ENCODE measurements at places on chromosomes 16 and 17.

- no peak for DNase-seq
Measured at GRCh38 chr16:70715055-70715858, 29.4 kb upstream of the MTSS2 start.

GRCh38 chr17:28723159-28723835 lies 2.7 kb downstream of the TLCD1 start:
- DNase-seq = no peak

DNA sequence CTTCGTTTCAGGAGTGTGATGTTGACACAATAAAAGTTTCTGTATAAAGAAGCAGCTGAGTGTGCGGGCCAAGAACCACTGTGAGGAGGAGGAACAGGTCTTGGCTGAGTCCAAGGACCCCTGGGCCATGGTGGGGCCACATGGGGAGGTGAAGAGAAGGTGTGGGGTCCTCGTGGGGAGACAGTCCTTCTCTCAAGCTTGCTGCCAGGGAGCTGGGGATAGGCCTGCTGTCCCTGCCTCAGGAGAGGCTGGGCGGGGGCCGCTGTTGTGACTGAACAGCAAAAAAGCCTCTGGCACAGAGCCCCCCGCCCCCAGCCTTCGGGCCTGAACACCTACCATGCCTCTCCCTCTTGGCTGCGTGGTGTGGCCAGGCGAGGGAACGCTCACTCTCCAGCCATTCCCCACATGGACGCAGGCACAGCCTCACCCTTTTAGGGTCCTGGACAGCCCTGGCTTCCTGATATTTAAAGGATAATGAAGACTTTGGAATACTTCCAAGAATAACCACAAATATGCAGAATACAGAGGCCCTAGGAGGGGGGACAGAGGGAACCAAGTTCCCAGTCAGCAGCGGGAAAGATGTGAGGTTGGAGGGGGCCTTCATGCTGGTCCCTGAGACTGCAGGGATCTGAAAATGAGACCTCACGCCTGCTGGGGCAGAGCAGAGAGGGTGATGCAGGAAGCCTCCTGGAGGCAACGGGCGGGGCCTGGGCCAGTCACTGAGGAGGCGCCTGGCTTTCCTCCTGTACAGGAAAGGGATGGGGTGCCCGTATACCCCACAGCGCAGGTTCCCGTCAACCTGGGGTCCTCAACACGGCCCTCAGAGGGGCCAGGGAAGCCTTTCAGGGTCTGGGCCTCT lies 100.0 kb upstream of the CREBBP start:
- DNase-seq = no peak

DNA sequence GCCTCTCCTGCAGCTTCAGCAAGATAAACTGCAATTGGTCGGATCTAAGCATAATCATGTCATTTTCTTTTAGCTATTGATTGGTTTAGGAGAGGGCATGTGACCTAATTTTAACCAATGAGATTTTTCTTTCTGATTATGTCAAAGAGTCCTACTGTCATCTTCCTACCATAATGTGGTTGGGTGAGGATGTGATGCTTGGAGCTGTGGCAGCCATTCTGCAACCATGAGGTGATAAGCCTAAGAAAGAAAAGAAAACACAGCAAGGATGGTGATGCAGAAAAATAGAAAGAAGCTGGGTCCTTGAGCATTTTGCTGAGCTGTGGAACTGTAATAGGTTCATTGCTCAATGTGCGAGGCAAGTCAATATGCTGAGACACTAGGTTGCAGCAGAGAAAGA lies 121.7 kb upstream of the CRHR1 start:
- no peak for DNase-seq

DNA sequence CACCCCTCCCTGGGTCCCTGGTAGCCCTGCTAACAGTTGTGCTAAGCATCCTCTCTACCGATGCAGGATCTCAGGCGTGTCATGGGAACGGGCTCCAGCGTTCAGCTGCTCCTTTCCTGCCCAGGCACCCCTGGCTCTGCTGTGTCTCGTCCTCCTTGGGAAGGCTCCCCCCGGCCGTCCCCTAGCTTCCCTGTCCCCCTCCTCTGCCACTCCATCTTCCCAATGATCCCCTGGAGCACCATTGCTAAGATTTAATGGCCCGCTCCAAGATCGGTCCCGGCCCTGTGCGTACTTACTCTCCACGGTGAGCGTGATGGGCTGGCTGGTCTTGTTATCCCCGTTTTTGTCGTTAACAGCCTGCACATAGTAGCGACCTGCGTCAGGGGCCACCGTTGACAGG lies 135.5 kb upstream of the CDC42EP4 start:
- no peak for DNase-seq

DNA sequence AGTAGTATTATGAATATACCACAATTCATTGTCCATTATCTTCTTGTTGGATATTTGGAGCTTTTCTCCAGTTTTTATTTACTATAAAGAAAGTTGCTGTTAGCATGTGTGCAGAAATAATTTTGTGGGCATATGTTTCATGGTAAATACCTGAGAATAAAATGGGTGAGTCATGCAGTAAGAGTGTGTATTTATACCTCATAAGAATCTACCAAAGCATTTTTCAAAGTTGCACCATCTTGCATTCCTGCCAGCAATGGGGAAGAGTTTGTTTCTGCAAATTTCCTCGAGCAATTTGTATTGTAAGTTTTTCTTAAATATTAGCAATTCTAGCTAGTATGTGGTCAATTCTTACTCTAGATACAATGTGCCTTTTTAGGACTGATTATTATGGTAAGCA lies 7.9 kb upstream of the MON1B start:
- no peak for DNase-seq

DNA sequence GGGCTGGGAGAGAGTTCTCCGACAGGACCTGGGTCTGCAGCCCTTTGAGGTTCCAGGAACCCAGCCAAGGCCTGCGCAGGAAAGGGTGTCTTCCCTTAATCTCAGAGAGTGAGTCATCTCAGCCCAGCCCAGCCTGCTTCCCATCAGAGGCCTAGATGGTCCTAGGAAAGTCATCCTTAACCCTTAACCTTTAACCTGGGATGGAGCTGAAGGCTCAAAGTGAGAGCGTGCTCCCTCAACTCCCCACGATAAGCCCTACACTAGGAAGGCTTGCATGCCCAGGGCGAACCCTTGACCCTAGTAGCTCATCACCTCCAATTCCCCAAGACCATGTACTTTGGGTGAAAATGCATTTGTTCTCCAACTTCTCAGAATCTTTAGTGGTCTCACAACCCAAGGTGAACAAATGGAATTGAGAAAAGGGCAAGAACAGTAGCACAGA lies 4.8 kb upstream of the ATXN7L3 start:
- no peak for DNase-seq

GRCh38 chr17:231191-231965 lies 49.9 kb upstream of the DOC2B start:
- no peak for DNase-seq

DNA sequence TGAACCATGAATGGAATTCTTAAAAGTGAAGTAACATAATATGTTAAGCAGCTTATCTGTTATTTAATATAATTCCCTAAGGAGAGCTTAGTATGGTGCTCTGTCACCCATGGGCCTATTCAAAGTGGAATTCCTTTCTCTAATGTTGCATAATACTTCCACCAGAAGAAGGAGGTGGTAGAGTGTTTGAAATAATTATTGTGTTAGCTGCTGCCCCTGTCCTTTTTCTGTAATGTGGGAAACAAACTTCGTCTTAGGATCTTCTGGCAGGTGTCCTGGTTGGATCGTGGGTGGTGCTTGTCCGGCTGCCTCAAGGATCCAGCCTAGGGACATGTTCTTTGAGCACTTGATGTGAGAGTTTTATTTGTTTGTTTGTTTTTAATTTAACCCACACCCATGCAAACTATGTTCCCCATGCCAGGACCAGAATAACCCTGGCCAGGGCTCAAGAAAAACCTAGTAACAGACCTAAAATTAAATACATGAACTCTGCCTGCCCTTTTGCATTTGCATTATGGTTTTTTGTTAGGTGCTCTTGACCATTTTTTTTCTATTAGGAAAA lies 46.1 kb downstream of the ZNRF1 start:
- DNase-seq = no peak

DNA sequence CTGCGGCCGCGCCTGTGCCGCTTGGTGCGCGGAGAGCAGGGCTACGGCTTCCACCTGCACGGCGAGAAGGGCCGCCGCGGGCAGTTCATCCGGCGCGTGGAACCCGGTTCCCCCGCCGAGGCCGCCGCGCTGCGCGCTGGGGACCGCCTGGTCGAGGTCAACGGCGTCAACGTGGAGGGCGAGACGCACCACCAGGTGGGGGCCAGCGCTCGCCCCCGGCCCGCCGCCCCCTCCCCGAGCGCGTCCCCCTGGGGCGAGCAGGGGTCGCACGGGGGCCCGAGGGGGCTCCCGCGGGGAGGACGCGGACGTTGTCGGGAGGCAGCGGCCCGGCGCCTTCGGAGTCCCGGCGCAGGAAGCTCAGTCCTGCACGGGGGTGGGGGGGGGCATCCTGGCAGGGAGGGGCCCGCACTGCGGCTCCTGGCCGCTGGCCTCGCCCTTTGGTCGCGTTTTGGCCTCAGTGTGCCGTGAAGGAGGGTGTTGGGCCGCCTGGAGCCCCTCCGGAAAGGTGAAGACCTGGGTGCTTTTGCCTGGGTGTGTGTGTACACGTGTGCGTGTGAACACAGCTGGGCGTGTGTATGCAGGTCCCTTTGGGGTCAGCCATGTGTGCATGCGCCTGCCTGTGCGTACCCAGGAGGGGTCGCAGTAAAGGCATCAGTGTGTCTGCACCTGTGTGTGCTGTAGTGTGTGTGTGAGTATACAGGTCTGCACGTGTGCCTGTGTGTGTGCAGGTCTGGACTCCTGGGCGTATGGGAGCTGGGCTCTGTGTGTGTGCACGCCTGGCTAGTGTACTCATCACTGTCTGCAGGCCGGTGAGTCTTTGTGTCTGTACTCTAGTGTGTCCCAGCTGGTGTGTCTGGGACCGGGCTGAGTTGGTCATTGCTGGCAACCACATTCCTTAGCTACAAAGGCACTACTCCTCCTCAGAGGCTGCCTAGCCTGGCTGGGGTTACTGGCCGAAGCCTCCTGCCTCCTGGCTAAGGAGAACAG lies 615 bp downstream of the NHERF2 start:
- DNase-seq = no peak

GRCh38 chr16:58042001-58042885 lies 16.7 kb downstream of the MMP15 start:
- no peak for DNase-seq

GRCh38 chr16:89277641-89278341 lies 60.3 kb downstream of the ZNF778 start:
- DNase-seq = no peak

DNA sequence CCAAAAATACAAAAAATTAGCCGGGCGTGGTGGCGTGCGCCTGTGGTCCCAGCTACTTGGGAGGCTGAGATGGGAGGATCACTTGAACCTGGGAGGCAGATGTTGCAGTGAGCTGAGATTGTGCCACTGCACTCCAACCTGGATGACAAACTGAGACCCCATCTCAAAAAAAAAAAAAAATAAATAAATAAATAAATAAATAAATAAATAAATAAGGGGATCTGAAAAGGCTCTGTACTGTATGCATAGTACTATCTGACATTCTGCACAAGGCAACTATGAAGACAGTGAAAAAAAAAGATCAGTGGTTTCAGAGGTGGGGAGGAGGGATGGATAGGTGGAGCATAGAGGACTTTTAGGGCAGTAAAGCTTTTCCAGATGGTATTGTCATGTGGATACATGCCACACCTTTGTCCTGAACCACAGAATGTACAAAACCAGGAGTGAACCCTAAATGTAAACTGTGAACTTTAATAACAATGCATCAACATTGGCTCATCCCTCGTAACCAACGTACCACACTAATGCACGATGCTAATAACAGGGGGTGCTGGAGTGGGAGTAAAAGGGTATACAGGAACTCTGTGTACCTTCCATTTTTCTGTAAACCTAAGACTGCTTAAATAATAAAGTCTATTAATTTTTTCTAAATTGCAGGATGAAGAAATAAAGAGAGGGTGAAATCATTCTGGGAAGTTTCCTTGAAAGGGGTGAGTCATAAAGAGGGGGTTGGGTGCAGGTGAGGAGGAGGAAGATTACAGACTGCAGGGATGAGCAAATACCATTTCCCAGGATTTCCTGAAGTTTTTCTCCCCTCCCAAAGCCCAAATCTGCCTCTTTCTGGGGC lies 155.8 kb upstream of the SDK2 start:
- DNase-seq = no peak

DNA sequence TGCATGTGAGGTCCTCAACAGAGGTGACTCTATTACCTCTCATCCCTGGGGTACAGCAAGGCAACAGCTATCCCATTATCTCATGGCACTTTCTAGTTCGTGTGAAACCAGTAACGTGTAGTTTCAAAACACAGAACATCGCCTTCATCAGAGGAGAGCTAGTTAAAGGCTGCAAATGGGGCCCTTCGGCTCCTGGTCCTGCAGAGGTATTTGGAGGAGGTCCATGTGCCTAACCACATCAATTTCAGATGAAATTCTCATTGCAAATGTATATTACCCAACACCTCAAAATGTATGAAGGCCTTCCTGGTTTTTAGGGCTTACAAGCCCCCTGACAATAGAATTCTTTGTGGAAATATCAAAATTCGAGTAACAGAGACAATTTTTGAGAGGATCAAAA lies 95.7 kb upstream of the PSMD7 start:
- DNase-seq = no peak

DNA sequence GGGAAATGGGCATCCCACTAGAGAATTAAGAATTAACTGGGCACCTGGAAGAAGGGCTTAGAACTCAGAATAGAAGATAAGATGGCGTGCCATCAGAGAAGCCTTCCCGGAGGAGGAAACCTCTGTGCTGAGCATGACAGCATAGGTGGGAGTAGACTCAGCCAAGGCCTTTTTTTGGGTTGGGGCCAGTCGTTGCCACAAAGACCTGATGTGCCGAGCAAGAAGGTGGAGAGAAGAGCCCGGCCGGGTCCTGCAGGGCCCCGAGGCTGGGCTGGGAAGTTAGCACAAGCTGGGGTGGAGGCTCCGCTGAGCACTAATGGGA lies 1.1 kb upstream of the RAB11FIP4 start:
- no peak for DNase-seq

DNA sequence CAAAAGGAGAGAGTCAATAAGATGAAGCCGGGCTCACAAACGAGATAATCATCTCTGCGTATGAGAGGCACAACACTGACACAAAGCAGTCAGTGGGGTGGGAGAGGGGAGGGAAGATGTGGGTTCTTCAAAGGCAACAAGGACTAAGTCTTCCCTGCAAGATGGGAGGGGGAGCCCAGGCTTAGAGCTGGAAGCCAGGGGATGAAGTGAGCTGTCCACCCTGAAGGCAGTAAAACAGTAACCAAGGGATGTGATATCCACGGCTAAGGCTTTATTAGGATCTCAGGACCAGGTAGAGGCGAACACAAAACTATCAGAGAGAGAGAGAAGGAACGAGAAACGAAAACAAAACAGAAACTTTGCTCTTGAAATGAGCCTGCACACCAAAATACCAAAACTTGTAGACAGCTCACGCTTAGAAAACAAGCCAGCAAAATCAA lies 115.9 kb downstream of the DYNLRB2 start:
- no peak for DNase-seq

GRCh38 chr16:23434380-23434779 lies 18.6 kb downstream of the COG7 start:
- DNase-seq = no peak

DNA sequence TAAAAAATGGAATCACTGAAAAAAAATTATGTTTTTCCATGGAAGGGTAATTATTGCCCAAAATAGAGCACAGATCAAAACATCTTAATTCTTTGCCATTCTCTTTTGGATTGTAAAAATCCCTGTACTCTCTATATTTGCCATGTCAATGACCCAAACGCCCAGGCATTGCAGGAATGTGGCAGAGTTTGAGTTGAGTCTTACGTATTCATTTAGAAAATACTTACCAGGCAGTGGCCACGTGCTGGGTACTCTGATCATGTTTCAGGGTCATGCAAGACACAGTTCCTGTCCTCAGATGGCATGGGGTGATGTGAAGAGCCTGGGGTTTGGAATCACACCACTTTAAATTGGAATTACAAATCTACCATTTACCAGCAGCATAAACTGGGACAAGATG lies 267.7 kb downstream of the ABCC12 start:
- DNase-seq = no peak

- no peak for DNase-seq
Measured at GRCh38 chr17:79815836-79816461, 19.1 kb upstream of the CBX8 start.
